Stimulated activated CD4-positive, alpha-beta T cell treated with anti-CD3 and anti-CD28 coated beads, Interleukin-4, amount 100 ng/mL, for 1 hour (primary cell): ENCODE measurements at places on chromosomes 2 and 18.

DNA sequence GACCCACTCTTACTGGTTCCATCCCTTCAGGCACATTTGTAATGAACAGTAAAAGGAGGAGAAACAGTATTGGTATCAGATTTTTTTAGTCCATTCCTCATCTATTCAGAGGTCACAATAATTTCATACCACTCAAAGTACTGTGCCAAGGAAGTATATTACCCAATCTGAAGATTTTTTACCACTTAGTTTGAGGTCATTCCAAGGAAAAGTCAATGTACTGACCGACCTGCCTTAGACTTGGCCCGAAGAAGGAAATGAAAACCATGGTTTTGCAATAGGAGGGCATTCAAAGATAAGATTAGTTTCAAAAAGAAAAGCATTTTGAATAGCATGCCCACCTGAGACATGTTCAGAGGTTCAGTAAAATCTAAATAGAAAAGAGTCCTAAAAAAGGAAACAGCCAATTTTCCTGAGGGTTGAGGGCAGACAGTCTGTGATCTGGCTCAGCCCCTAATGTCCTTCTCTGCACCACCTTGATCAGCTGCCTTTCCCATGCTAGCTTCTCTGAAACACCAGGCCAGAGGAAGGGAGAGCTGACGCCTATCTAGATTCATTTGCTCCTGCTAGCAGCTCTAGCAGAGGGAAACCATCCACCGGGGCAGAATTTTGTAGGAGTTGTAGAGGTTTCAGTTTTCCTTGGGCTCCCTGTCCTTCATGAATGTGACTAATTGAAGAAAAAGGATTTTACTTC, 107.3 kb upstream of the FZD5 start:
- DNase-seq = no peak

- DNase-seq = no peak
Observed at GRCh38 chr2:229221641-229222040, 49.4 kb downstream of the PID1 start.

- no peak for DNase-seq
Observed at GRCh38 chr2:85244828-85245227, 83.0 kb downstream of the TGOLN2 start.

DNA sequence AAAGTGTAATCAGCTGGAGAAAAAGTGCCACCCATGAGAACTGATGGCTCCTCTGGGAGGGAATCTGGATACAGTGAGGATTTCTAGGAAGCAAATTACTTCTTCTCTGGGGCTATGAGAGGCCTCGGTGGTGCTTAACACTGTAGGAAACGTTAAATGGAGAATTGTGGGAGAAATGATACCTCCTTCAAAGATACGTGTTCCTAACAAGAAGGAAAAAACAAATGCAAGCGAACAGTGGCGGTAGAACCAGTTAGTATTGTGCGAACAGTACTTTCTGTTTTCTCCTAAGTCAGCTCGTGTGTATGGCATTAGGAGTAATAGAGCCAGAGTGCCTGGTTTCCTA, 587 bp upstream of the MTIF2 start:
- DNase-seq = no peak

DNA sequence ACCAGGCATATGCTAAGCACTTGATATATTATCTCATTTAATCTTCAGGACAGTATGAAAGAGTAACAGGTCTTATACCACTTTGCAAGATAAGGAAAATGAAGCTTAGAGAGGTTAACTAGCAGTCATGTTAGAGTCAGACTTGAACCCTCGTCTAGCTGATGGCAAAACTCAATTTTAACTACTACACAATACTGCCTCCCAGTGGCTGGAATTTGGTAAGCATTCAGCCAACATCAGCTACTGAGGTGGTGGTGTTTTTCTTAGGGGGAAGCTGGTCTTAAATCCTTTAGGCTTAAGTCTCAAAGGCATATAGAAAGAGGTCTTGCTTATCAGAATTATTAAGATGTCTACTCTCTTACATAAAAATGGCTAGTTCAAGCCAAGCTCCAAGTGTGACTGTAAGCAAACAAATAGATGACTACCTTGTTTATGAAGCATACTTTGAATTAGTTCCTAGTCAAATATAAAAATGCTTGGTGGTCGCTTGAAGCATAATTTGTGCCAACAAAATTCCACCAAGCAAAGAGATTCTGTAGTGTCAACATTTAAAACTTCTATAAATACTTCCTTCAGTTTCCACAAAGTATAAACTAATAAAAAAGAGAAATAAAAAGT, 325.4 kb upstream of the FIGN start:
- no peak for DNase-seq

DNA sequence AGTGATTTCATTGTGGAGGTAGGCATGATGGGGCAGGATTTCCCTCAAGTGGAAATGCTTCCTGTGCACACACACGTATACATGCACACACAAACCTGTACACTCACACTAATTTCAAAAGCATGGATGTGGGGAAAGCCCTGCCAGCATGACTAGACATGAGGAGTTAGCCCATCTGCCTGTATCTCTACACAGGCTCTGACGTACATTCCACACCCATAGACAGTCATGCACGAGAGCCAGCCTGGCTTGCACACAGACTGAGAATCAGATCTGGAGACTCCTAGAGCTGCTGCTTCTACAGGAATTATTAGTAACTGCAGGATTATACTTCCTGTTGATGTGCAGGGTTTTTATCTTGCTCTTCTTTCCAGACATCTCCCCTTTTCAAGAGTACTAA, 27.3 kb upstream of the NFU1 start:
- DNase-seq = no peak

GRCh38 chr2:168796583-168797285, 5.7 kb upstream of the NOSTRIN start:
- no peak for DNase-seq

DNA sequence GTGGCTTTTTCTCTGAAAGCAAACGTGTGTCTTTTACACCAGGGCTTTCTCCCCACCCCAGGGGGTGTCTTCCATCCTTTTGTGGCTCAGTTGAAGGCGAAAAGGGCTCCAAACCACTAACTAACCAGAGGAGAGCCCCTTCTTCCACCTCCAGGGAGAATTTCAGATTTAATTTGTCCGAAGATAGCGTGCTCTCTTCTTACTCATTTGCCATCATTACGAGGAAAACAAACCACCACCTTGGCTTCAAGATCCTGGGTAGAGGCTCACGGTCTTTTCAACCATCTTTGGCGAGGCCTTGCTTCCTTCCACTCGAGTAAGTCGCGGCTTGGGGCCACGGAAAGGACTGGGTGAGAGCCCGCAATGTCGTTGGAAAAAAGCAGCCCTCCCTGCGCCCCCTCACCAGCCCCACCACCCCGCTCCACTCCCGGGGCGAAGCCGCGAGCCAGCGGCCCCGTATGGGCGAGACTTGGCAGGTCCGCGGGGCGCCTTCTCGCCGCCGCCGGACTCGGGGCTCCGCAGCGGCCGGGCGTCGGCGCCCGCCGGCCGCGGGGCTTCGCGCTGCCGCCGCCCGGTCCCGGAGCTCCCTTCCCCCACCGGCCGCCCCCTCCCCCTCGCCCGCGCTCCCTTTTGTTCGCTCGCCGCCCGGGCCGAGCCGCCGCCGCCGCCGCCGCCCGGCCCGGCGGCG, 1.7 kb upstream of the ZNF532 start:
- DNase-seq = peak; percentile 19

- no peak for DNase-seq
Observed at GRCh38 chr2:32884346-32884745, 62.4 kb upstream of the LTBP1 start.

GRCh38 chr2:234258562-234259141, 208.2 kb downstream of the SPP2 start:
- no peak for DNase-seq

DNA sequence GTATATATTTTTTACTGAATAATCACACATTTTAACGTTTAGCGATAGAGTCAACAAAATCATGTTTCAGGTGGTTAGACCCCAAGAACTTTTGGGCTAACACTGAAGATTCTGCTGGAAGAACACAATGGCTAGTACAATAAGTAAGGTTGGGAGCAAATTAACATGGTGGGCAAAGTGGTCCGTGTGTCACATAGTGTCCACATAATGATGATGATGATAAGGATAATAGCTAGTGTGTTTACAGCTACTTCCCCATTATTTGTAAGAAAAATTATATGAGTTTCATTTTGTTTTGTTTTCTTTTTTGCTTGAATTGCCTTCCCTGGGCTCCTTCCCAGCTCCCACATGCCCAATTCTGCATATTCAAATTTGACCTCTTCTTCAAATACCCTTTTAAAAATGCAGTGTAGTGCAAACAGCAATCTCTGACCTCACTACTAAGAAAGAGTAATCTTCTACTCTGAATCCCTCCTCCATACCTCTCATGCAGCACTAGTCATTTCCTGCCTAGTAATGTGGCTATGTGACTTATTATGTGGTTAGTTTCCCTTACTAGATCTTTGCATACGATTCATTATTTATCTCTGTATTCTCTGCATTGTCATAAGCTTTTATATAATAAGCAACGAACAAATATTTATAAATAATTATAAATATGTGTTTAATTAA, 16.9 kb upstream of the VPS54 start:
- no peak for DNase-seq
